ENCODE measurements at places on chromosomes 5 and 9.

DNA sequence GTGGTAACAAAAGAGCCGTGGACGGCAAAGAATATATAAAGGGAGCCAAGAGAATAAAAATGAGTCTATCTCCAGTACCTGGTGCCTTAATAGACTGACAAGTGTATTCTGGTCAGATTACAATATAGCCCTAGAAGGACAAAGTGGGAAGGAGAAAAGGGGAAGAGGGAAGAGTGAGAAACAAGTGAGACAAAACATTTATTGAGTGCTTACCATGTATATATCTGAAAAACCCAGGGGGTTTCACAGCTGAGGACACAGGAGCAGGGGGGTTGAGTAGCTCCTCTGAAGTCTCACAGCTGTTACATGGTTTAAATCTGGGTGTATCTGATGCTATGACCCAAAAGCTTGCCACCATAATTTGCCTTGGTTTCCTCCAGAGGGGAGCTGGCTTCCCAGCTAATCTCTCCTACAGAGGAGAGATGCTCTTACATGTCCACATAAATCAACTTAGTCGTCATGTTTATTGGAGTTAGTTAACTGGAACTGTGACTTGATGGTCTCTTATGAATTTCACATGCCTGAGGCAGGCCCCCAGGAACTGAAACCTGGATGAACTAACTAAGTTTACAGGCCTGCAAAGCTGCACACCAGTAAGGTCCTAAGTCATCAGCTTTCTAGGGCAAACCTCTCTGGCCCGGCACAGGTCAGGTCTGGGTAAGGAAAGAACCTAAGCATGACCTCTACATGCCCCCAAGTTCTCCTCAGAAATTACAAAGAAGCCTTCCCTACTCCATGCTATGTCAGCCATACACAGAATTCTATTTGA, 15.5 kb downstream of the SIL1 start:
- no peak for DNase-seq

- no peak for DNase-seq
Observed at GRCh38 chr9:105834404-105834803, 140.1 kb downstream of the TMEM38B start.

GRCh38 chr9:119004618-119004990, 364.6 kb downstream of the BRINP1 start:
- DNase-seq, result no peak

DNA sequence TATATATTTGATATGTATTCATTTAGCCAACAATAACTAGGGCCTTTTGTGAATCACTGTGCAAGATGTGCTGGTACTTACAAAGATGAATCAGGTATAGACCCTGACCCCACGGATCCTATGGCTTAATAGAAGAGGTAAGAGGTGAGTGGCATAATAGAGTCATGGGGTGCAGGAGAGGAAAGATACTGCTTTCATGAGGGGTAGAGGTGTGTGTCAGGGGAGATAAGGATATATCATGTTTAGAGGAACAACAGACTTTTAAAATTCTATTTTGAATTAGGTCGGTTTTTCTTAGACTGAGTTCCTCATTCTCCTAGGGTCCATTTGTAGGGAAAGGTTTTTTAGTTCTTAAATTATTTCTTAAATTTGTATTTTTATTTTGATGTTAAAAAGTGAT, 27.8 kb downstream of the ZCCHC7 start:
- no peak for DNase-seq

- DNase-seq, result no peak
Observed at GRCh38 chr5:72194846-72195245, 87.6 kb downstream of the MAP1B start.

GRCh38 chr5:143290125-143290524, 113.4 kb downstream of the NR3C1 start:
- DNase-seq, result no peak

GRCh38 chr9:27352457-27353165, 55.7 kb upstream of the EQTN start:
- DNase-seq, result no peak

All from SJSA1 (cell line).